K562 (cell line): ENCODE measurements at places on chromosomes 7 and 10. TPM values are rescaled to one million over a fixed set of nuclear protein-coding genes. Genes with fewer than 3 reads are reported as not detected.

The LEP gene
- not detected in 2 replicates for total RNA-seq

The HPSE2 gene
- total RNA-seq, result 0.16 TPM in 1 of 2 replicates, not detected in the other

The FAM200A gene
- 6.3 and 7.0 TPM in 2 replicates for total RNA-seq

The CCDC136 gene
- total RNA-seq, result 23.7 and 26.5 TPM in 2 replicates

The ASZ1 gene
- not detected in 2 replicates for total RNA-seq

The TMEM176A gene
- 0.31 TPM in 1 of 2 replicates, not detected in the other for total RNA-seq

The ZNF804B gene
- 0.04 and 0.07 TPM in 2 replicates for total RNA-seq

The JAKMIP3 gene
- total RNA-seq, result not detected in 2 replicates

The TBC1D12 gene
- total RNA-seq, result 5.2 and 5.7 TPM in 2 replicates

The VIPR2 gene
- total RNA-seq, result 0.04 TPM in 1 of 2 replicates, not detected in the other

The ADAMTS14 gene
- 30.4 and 31.7 TPM in 2 replicates for total RNA-seq

The FAM20C gene
- total RNA-seq, result 0.09 and 0.20 TPM in 2 replicates

The SDK1 gene
- total RNA-seq, result 0.16 TPM in 2 replicates

The OR2A12 gene
- not detected in 2 replicates for total RNA-seq

The PLAC9 gene
- not detected in 2 replicates for total RNA-seq

The SH2D4B gene
- 0.13 TPM in 1 of 2 replicates, not detected in the other for total RNA-seq

The ANKRD30A gene
- total RNA-seq, result not detected in 2 replicates

DNA sequence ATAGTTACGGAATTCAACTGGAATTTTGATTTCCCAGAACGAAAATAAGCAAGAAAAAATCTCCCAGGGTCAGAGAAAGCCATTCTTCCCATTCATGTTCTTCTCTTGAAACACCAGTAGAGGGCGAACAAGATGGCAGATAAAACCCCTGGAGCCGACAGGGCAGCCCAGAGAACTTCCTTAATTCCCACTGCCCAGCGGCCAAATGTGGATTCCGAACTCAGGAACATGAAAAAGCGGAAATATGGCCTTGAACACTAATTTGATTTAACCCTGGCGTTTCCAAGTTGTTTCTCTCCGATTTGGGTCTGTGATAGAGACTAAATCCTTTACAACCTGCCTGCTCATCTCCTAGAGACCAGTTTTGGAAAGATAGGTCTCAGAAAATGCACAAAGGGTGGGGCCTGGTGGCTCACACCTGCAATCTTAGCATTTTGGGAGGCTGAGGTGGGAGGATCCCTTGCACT lies 100.7 kb upstream of the WAC start:
- no peaks in the 10 kb centered on the region for H3K36me3 ChIP-seq
- peak; percentile 75 for DNase-seq
- H3K27me3 ChIP-seq, result peaks cover 5% of the 10 kb centered on the region
- H3K4me1 ChIP-seq, result no peaks in the 10 kb centered on the region
- no peak overlapping the region for H3K4me3 ChIP-seq
- H3K27ac ChIP-seq, result no peak overlapping the region

- no peaks in the 10 kb centered on the region for H3K4me1 ChIP-seq
- H3K4me3 ChIP-seq, result no peak overlapping the region
- no peak overlapping the region for H3K27ac ChIP-seq
- no peak for DNase-seq
- no peaks in the 10 kb centered on the region for H3K36me3 ChIP-seq
Measured at GRCh38 chr10:36789974-36790373, 335.4 kb upstream of the ANKRD30A start.

- H3K27me3 ChIP-seq, result no peaks in the 10 kb centered on the region
- peaks cover 24% of the 10 kb centered on the region for H3K4me1 ChIP-seq
- peak overlapping the region; percentile 69 for H3K4me3 ChIP-seq
- H3K27ac ChIP-seq, result peak overlapping the region; percentile 88
Measured at GRCh38 chr7:148697256-148698006, 1.3 kb upstream of the CUL1 start.

GRCh38 chr10:7285522-7286322 lies 125.1 kb downstream of the SFMBT2 start:
- no peaks in the 10 kb centered on the region for H3K27me3 ChIP-seq
- H3K36me3 ChIP-seq, result peaks cover 5% of the 10 kb centered on the region; the same call in 1 of the 3 replicates
- H3K4me1 ChIP-seq, result no peaks in the 10 kb centered on the region; the same call in 1 of the 2 replicates
- no peak overlapping the region for H3K4me3 ChIP-seq
- DNase-seq, result no peak

DNA sequence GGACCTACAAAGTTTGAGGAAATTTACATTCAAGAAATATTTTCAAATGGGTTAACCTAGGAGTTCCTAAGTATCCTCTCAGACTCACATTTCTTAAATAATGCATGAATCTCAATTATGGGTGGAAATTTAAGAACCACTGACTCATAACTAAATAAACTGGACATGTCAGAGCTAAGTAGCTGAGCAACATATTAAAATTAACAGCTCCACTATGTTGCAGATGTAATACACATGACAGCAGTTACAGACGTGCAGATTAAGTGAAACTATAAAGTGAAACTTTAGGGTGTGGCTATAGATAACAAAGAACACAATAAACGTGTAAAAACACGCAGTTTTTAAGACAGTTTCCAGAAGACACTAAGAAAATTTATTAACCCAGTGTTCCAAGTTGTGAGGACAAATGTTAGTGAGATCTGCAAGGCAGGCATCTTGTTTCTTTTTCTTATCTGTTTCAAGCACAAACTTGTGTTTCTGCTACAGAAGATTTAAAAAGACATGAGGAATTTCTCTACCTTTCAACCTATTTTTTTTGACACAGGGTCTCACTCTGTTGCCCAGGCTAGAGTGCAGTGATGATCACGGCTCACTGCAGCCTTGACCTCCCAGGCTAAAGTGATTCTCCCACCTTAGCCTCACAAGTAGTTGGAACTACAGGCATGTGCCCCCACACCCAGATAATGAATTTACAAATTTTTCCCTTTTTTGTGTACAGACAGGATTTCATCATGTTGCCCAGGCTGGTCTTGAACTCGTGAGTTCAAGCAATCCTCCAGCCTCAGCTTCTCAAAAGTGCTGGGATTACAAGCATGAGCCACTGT lies 25.3 kb downstream of the DNMBP start:
- DNase-seq, result no peak
- no peaks in the 10 kb centered on the region for H3K36me3 ChIP-seq
- H3K27me3 ChIP-seq, result no peaks in the 10 kb centered on the region
- H3K27ac ChIP-seq, result peak overlapping the region; percentile 49; the same call in 1 of the 3 replicates
- H3K4me3 ChIP-seq, result no peak overlapping the region
- peaks cover 3% of the 10 kb centered on the region; the same call in 1 of the 2 replicates for H3K4me1 ChIP-seq

DNA sequence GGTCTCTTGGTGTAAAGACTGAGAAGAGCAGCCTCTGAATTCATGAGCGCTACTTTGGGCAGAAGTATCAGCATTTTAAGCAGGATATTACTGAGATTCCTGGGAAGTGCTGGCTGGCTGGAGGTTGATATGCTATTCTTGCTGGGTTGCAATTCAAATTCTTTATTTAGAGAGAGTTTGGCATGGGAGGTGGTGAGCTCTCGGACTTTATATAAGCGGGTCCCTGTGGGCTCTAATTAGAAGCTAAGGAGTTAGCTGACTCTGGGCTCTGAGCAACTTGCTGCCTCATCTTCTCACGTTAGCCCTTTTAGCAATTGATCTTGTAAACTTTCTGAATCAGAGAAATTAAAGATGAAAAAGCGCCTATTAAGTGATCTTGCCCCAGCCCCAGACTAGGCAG lies 430.9 kb downstream of the SORCS3 start:
- no peak for DNase-seq
- H3K27ac ChIP-seq, result no peak overlapping the region
- no peaks in the 10 kb centered on the region for H3K27me3 ChIP-seq

DNA sequence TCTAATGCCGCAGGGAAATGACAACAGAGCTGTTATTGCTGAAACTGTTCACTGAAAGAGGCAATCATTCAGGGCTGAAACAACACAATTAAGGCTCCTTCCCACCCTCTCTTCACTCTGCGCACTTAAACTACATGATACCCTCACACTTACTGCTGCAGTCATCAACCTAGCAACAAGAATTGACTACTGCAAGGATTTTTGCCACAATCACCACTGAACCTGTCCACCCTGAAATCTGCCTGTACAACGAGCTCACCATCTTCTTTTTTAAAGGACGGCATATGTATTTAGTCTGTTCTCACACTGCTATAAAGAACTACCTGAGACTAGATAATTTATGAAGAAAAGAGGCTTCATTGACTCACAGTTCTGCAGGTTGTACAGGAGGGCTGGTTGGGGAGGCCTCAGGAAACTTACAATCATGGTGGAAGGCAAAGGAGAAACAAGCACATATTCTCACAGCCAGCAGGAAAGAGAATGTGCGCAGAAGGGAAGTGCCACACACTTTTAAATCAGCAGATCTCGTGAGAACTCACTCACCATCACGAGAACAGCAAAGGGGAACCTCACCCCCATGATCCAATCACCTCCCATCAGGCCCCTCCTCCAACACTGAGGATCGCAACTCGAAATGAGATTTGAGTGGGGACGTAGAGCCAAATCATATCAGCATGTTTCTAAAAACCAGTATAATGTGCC lies 131.7 kb downstream of the SORCS1 start:
- no peaks in the 10 kb centered on the region; the same call in 2 of the 3 replicates for H3K36me3 ChIP-seq
- H3K27ac ChIP-seq, result peak overlapping the region; percentile 83
- DNase-seq, result no peak
- no peaks in the 10 kb centered on the region for H3K27me3 ChIP-seq
- peak overlapping the region; percentile 47 for H3K4me3 ChIP-seq

GRCh38 chr7:24025094-24025493 lies 258.9 kb upstream of the NPY start:
- no peaks in the 10 kb centered on the region for H3K36me3 ChIP-seq
- no peak overlapping the region for H3K4me3 ChIP-seq
- no peak overlapping the region for H3K27ac ChIP-seq
- H3K4me1 ChIP-seq, result no peaks in the 10 kb centered on the region

GRCh38 chr7:153682628-153683027 lies 369.6 kb upstream of the DPP6 start:
- H3K36me3 ChIP-seq, result no peaks in the 10 kb centered on the region
- H3K27ac ChIP-seq, result no peak overlapping the region
- no peak for DNase-seq
- H3K4me1 ChIP-seq, result no peaks in the 10 kb centered on the region

GRCh38 chr10:132714096-132714985 lies 71.6 kb downstream of the NKX6-2 start:
- peaks cover 15% of the 10 kb centered on the region for H3K4me1 ChIP-seq
- no peak overlapping the region for H3K4me3 ChIP-seq
- H3K27me3 ChIP-seq, result no peaks in the 10 kb centered on the region
- no peaks in the 10 kb centered on the region for H3K36me3 ChIP-seq
- no peak overlapping the region for H3K27ac ChIP-seq

DNA sequence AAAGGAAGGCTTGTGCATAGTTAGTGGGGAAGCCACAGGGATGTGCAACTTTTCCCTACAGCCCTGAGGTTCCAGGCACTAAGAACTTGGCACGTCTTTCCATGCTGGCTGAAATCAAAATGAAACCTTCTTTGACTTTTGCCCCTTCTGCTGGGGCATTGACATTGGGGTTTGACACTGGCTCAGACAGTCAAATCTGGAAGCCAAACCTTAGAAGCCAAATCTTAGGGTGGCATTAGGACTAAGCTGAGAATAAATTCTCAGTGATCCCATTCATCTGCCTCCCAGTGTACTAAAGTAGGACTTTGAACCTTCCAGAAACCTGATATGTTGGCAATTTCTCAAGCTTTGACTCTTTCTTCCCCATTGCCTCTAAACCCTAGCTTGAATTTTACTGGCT lies 31.3 kb upstream of the INSYN2A start:
- no peak overlapping the region for H3K27ac ChIP-seq
- H3K27me3 ChIP-seq, result no peaks in the 10 kb centered on the region
- H3K4me1 ChIP-seq, result no peaks in the 10 kb centered on the region
- DNase-seq, result no peak
- no peak overlapping the region for H3K4me3 ChIP-seq

DNA sequence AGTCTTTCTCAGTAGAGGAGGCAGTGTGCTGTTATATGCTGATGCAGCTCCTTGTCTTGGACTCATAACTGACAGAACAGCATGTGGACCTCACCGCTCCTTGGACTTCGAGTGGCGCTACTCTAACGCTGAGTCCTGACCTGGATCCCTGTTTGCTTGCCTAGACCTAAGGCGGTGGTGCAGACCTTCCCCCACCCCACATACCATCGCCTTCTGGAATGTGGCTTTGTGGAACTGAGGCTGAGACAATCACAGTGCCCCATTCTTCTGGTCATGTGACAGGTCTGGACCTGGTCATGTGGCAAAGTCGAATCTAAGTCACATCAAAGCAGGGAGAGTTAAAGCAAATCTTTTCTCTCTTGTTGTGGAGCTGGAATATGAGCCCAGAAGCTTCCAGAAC lies 190.7 kb upstream of the MKI67 start:
- H3K4me3 ChIP-seq, result no peak overlapping the region
- DNase-seq, result no peak
- no peaks in the 10 kb centered on the region for H3K36me3 ChIP-seq
- H3K4me1 ChIP-seq, result no peaks in the 10 kb centered on the region
- H3K27ac ChIP-seq, result no peak overlapping the region

- DNase-seq, result no peak
- no peak overlapping the region for H3K27ac ChIP-seq
- H3K4me3 ChIP-seq, result no peak overlapping the region
- no peaks in the 10 kb centered on the region for H3K27me3 ChIP-seq
- peaks cover 20% of the 10 kb centered on the region for H3K4me1 ChIP-seq
Measured at GRCh38 chr10:124683814-124684213, 60.4 kb downstream of the FAM53B start.

- peak overlapping the region; percentile 42 for H3K4me3 ChIP-seq
- peak; percentile 91 for DNase-seq
- peak overlapping the region; percentile 71 for H3K27ac ChIP-seq
Measured at GRCh38 chr10:17386616-17387075, 67.7 kb downstream of the ST8SIA6 start.

DNA sequence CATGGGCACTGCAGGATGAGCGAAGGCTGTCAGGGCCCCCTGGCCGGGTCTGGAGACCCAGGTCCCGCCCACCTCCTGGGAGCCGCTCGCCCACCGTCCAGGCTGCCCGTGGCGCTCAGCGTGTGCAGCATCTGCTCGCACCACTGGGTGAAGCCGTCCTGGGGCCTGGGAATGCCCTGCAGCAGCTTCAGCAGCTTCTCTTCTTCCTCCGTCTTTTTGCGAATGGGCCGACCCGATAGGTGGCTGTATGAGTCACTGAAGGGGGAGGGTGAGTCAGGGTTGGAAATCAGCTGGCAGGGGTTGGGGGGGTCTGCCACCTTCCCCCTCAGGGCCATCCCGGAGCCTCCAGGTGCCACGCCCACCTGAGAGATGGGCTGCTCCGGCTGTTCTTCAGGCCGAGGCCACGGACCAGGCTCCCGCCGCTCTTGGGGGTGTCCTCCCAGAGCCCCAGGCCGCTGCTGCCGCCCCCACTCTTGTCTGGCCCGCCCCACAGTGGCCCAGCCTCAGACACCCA lies 8.7 kb downstream of the GNB2 start:
- H3K4me3 ChIP-seq, result no peak overlapping the region
- peak; percentile 45 for DNase-seq
- peaks cover 85% of the 10 kb centered on the region for H3K4me1 ChIP-seq
- no peak overlapping the region for H3K27ac ChIP-seq

- DNase-seq, result no peak
- peaks cover 39% of the 10 kb centered on the region for H3K4me1 ChIP-seq
- no peaks in the 10 kb centered on the region for H3K36me3 ChIP-seq
- no peak overlapping the region for H3K27ac ChIP-seq
Measured at GRCh38 chr7:87111877-87112276, 40.4 kb upstream of the DMTF1 start.

GRCh38 chr10:93471110-93471651 lies 11.0 kb downstream of the MYOF start:
- H3K36me3 ChIP-seq, result no peaks in the 10 kb centered on the region
- no peaks in the 10 kb centered on the region for H3K4me1 ChIP-seq
- no peaks in the 10 kb centered on the region for H3K27me3 ChIP-seq
- H3K4me3 ChIP-seq, result no peak overlapping the region
- H3K27ac ChIP-seq, result no peak overlapping the region
- DNase-seq, result no peak
